Cortex of kidney (tissue), 1 donor: ENCODE measurements at places on chromosomes 3 and 15.

- DNase-seq = no peak
Observed at GRCh38 chr3:29335943-29336342, 55.1 kb downstream of the RBMS3 start.

DNA sequence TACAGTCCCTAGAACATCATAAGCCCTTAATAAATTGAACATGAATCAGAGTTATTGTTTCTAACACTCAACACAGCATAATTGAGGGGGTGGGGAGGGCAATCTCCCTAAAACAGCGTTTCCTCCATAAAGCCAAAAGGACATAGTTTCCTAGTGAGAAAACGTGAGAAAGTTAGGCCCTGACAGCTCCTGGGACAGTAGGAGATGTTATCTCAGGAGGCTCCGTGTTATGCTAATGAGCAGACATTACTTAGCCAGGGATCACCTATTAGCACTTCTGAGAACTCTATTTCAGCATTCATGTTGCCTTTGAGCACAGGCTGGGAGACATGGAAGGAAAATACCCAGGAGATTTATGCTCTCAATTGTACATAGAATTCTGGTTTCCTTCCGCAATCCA is 229.1 kb upstream of the ADAMTS9 start:
- no peak for DNase-seq

DNA sequence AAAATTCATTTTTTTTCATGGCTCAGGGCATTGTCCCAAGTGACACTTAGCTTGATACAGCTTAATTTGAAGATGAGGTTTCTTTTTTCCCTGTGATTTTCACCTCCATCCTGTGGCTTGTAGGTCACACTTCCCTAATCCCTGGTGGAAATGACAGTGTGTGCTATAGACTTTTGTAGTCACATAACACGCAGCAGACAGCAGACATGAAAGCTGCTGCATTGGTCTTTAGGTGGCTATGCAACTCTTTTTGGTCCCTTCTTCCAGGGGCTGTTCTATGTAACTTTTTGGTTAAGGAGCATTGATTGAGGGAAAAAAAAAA is 38.8 kb downstream of the TRAK1 start:
- no peak for DNase-seq

GRCh38 chr3:64895991-64896895 is 208.4 kb upstream of the ADAMTS9 start:
- no peak for DNase-seq

- no peak for DNase-seq
Observed at GRCh38 chr15:35181538-35181937, 96.4 kb upstream of the NANOGP8 start.

DNA sequence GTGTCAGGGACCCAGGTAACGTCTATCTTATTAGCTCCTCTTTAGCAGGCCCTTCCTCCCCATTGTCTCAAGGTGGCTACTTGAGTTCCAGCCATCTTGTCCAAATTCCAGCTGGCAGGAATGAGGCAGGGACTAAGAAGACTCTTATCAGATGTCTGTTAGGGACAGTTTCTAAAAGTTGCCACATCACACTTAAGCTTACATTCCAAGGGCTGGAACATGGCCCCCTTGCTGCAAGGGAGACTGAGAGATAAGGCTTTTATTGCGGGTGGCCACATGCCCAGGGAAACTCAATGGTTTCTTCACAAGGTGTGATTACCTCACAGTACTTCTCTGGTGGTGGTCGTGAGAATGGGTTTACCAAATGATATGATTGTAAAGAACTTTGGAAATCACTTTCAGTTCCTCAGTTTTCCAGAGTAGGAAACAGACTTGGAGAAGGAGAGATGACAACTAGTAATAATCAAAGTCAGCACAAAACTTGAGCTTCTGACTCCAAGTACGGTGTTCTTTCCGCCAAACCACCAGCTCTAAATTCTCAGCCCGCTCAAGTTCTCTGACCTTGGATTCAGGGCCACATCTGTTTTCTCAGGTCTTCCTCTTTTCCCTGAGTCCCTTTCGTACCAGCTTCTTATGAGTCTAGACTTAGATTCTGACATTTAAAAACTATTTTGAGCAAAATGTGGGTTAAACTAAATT is 14.2 kb downstream of the PDIA5 start:
- DNase-seq = no peak

GRCh38 chr15:100997442-100997841 is 78.3 kb downstream of the LRRK1 start:
- DNase-seq = no peak

- no peak for DNase-seq
Observed at GRCh38 chr3:141528800-141529199, 42.0 kb downstream of the RASA2 start.

DNA sequence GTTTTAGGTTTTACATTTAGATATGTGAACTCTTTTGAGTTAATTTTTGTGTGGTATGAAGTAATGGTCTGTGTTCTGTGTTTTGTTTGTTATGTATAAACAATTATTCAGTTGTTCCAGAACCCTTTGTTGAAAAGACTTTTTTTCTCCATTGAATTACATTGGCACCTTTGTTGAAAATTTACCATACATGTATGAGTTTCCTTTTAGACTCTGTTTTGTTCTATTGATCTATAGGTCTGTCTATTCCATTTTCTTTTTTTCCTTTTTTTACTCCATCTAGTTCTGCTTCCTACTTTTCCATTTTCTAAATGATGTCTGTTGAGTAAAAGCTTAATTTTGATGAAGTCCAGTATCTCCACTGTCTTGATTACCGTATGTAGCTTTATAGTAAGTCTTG is 31.4 kb downstream of the ARIH2 start:
- DNase-seq = no peak

- DNase-seq = no peak
Observed at GRCh38 chr3:191426311-191426710, 34.7 kb upstream of the PYDC2 start.

- DNase-seq = no peak
Observed at GRCh38 chr15:69997161-69997485, 100.6 kb downstream of the TLE3 start.

- no peak for DNase-seq
Observed at GRCh38 chr3:120846073-120846472, 61.9 kb upstream of the STXBP5L start.

DNA sequence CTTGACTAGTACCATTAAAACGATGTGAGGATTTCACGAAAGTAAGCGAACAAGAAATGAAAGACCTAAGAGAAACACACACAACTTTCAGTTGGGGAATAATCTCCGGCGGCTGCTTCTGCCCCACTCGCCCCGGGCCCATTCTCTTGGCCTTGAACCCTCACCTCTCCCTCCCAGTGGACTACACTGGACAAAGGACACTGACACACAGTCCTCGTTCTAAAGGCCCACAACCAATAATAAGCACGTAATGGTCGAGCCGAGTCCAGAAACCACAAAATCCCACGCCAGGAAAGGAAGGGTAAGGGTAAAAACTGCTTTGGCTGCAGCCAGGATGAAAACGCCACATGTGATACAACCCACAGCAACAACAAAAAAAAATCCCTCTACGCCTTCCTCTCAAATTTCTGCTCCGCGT is 469 bp downstream of the ZNF770 start:
- no peak for DNase-seq

DNA sequence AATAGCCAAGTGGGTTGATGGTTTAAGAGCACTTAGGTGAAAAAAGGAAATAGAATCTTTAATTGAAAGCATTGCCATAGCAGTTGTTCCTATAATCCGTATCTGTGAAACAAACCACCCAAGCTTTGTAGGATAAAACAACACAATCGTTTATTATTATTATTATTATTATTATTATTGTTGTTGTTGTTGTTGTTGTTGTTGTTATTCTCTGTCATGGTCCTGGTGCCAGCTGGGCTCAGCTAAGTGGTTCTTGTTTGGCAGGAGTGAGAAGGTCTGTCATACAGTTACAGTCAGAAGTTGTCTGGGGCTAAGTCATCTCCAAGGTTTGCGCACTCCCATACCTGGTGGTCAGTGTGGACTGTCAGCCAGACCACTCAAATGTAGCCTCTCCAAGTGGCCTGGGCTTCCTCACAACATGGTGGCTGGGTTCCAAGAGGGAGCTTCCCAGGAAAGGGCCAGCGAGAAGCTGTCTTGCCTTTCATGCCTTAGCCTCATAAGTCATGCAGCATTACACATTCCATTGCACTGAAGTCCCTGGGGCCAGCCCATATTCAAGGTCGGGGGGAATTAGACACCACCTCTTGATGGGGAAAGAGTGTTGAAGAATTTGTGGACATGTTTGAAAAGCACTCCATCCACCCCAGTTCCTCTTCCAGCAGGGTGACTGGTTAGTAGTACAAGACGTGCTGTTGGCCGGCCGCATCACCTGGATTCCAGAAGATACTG is 54.3 kb upstream of the FGD5 start:
- no peak for DNase-seq

GRCh38 chr3:170959457-170959856 is 51.0 kb upstream of the EIF5A2 start:
- no peak for DNase-seq

- DNase-seq = no peak
Observed at GRCh38 chr15:70054366-70054765, 43.4 kb downstream of the TLE3 start.

GRCh38 chr15:91953432-91953831 is 99.9 kb downstream of the SLCO3A1 start:
- no peak for DNase-seq

- no peak for DNase-seq
Observed at GRCh38 chr15:86036243-86036642, 43.4 kb upstream of the AGBL1 start.

- DNase-seq = no peak
Observed at GRCh38 chr3:103048068-103048722, 613.4 kb downstream of the ZPLD1 start.

- no peak for DNase-seq
Observed at GRCh38 chr15:50229336-50229735, 36.2 kb downstream of the HDC start.

DNA sequence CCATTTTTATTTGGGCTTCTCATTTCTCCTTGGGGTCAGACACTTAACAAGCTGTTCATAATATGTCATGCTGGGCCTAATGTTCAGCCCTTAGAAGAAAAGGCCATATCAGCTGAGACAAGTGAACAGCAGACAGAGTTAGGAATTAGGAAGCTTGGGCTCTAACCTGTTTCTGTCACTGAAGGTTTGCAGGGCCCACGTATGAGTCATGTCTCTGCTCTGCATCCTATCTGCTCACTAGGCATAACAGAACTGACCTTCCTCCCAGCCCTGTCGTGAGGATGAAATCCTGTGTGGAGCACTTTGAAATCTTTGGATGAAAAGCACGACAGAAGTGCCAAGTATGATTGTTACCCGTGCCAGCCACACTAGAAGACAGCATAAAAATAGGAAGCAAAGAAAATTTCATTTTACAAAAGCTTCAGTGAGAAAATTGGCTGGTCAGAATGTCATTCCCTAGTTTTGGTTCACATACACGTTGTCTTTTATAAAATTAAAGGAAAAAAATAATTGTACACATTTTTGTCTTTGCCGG is 26.5 kb upstream of the CD47 start:
- no peak for DNase-seq

DNA sequence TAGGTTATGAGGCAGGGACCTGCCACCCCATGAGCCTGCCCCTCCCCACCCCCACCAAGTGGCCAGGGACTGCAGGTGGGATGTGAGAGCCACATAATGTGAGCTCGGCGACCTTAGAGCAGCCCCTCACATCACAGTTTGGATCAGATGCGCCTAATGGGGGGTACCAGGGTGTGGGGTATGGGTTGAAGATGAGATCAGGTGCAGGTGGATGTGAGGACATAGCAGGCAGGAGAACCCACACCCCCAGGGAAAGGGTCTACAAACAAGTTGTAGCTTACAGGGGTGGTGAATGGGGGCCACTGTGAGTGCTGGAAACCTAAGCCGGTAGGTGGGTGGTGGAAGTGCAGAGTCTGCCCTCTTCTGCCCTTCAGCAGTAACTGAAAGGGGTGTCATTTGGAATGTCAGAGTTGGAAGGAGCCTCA is 94.0 kb downstream of the CORO2B start:
- no peak for DNase-seq

- DNase-seq = no peak
Observed at GRCh38 chr15:90866161-90866715, 2.1 kb upstream of the FURIN start.

DNA sequence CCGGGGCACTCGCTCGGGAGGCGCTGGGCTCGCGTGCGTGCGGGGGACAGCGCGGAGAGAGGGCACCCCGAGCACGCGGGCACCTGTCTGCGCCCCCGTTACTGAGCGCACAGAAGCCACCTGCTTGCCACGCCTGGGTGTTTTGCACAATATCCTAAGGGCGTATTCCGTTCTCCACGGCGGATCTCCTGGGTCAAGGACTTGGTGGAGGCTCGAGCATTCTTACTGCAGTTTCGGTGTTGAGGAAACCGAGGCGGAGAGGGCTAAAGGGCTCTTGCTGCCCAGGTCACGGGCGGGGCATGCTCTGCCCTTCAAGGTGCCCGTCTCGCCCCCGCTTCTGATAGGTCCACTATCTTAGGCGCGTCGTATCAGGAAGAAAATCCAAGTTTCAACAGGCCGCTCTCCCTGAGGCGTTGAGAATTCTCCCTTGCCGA is 526 bp downstream of the GPD1L start:
- DNase-seq = no peak

DNA sequence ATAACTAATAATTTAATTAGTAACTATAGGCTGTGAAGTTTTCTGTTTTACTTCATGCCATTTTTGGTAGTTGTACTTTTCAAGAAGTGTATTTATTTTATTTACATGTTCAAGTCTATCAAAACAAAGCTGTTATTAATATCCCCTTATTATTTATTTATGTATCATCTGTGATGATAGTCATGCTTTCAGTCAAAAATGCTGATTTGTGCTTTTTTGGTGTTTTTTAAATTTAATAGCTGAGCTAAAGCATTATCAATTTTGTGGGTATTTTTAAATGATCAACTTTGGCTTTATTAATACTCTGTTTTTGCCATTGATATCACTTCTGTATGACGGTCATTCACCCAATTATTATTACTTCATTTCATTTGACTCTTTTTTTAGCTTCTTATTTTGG is 1229.2 kb upstream of the CADM2 start:
- no peak for DNase-seq

GRCh38 chr15:48637639-48638038 is 7.9 kb downstream of the FBN1 start:
- DNase-seq = no peak

DNA sequence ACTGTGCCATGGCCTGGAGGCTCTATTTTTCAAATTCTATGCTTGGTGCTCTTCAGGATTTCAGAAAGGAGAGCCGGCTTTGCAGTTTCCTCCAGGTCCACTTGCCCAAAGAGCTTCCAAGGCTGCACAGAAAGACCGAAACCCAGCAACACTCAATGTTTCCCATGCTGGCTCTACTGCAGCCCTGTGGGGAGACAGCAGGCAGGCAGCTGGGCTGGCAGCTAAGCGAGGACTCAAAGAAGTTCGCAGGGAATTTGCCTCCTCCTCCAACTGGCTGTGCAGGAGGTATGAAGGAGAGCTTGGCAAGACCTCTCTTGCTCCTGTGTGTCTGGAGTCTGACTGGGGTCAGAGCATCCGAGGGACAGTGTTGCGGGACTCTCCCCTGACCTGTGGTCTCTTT is 17.4 kb upstream of the ITGA11 start:
- DNase-seq = no peak

GRCh38 chr3:11521167-11521566 is 122.5 kb downstream of the VGLL4 start:
- DNase-seq = no peak

GRCh38 chr3:159028706-159029105 is 226.9 kb downstream of the MFSD1 start:
- DNase-seq = no peak

- no peak for DNase-seq
Observed at GRCh38 chr15:60539016-60539415, 60.1 kb upstream of the ICE2 start.
